A549 treated with Mapracorat at 1 μM for 4 hours (cell line): ENCODE measurements at places on chromosomes 7 and 10. TPM values are rescaled to one million over a fixed set of nuclear protein-coding genes. Genes with fewer than 3 reads are reported as not detected.

The GPR26 gene
- total RNA-seq, result not detected in 5 replicates

The MRC1 gene
- total RNA-seq, result 0.03 TPM in 2 of 5 replicates, not detected in the others

The CCL26 gene
- total RNA-seq, result 8.5 to 9.9 TPM (median 9.6 TPM) in 5 replicates

The PRSS37 gene
- not detected in 5 replicates for total RNA-seq

The GJC3 gene
- 0.12 to 0.21 TPM (median 0.12 TPM) in 3 of 5 replicates, not detected in the others for total RNA-seq

The FKBP6 gene
- not detected in 5 replicates for total RNA-seq

The PPP1R17 gene
- total RNA-seq, result not detected in 5 replicates

The CFAP70 gene
- total RNA-seq, result 0.07 to 0.22 TPM (median 0.13 TPM) in 5 replicates

The COL1A2 gene
- total RNA-seq, result not detected in 5 replicates

The LLCFC1 gene
- not detected in 5 replicates for total RNA-seq

The HOXA10 gene
- 6.8 to 7.8 TPM (median 7.7 TPM) in 5 replicates for total RNA-seq

The TAS2R3 gene
- total RNA-seq, result not detected in 5 replicates

The MACC1 gene
- total RNA-seq, result not detected in 5 replicates

The SMURF1 gene
- total RNA-seq, result 21.5 to 26.8 TPM (median 22.6 TPM) in 5 replicates

The C7orf57 gene
- total RNA-seq, result 0.24 to 0.45 TPM (median 0.31 TPM) in 5 replicates

The SLC26A3 gene
- not detected in 5 replicates for total RNA-seq

The ANAPC16 gene
- 69.8 to 87.8 TPM (median 86.0 TPM) in 5 replicates for total RNA-seq

The HOXA7 gene
- total RNA-seq, result 4.1 to 5.5 TPM (median 5.0 TPM) in 5 replicates
